ENCODE measurements at places on chromosomes 2 and 18.

DNA sequence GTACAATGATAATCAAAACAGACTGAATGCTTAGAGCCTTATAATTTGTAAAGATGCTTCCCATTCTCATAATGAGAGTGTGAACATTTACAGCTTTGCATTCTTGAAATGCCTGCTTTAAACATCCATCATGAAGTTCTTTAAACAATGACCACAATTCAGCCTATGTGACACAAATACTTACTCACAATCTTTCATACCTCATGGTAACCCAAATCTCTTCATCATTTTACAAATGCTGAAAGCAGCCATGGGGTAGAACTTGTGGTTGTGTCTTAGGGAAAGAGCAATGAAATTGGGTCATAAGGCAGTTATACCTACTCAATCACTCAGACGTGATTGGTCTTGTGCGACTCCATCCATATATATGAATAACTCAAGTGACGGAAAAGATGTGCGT is 140.7 kb downstream of the RND3 start:
- no peak for DNase-seq

DNA sequence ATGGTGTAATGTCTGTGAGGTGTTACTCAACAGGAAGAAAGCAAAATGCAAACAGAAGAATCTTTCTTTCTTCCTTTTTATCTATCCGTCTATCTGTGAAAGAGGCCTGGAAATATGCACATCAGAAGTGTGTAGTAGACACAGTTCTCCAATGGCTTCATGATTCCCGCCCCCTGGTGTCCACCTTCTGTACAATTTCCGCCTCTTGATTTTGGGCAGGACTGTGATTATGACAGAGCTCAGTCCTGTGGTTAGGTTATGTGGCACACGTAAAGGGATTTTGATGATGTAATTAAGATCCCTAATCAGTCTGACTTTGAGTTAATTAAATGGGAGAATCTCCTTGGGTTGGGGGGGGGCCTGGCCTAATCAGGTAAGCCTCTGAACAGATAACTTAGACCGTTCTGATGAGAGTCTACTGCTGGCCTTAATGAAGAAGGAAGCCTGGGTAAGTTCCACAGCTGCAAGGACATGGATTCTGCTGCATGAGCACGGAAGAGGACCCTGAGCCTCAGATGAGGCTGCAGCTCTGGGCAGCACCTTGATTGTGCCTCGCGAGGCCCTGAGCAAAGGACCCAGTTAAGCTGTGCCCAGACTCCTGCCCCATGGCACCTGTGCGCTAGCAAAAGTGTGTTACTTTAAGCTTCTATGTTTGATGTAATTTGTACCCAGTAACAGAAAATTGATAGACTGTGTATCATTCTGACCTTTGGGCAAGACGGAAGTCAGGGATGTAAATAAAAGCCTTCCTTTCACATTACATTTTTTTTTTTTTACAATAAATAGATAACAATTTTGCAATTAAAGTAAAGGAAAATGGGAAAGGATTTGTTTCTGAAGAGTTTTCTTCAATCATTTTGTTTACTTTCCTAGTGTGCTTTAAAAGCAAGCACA is 11.3 kb upstream of the KCNF1 start:
- peak; percentile 14 for DNase-seq

- DNase-seq: no peak
These were observed 161.1 kb downstream of the CCBE1 start for GRCh38 chr18:59536166-59536565.

GRCh38 chr18:78420116-78420515 is 559.5 kb upstream of the SALL3 start:
- DNase-seq: no peak

DNA sequence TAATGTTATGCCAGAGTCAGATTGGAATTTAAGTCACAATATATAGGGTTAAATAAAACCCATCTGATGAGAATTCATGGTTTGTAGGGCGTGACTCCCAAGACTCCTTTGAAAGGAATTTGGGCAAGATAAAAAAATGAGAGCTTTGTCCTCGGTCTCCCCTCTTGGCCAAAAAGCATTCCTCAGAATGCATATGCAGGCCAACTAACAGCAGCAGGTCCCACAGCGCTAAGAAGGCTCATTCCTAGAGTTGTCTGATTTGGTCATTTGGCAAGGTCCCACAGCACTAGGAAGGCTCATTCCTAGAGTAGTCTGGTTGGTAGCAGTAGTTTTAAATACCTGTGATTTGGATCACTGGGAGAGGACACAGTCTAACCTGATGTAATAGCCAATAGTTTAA is 106.3 kb upstream of the B3GNT2 start:
- no peak for DNase-seq

DNA sequence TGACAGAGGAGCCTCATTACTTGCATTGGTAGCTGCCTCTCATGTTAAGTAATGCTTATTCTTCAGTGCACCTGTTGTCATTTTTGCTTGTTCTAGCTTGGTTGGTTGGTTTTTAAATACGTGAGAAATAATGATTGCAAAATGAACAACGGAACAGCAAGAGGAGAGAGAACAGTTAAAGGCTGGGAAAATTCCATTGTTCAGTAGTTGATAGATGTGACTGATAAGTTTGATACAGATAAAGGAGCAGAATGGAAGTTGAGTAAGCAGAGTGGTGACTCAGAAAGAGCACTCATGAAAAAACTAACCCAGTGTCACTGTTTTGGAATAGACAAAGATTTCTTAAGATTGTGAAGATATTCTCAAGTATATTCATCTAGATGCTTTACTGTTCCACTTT is 50.5 kb downstream of the MTA3 start:
- DNase-seq: peak; percentile 58

- DNase-seq: no peak
These were observed 246.6 kb downstream of the TFCP2L1 start for GRCh38 chr2:121038431-121038830.

DNA sequence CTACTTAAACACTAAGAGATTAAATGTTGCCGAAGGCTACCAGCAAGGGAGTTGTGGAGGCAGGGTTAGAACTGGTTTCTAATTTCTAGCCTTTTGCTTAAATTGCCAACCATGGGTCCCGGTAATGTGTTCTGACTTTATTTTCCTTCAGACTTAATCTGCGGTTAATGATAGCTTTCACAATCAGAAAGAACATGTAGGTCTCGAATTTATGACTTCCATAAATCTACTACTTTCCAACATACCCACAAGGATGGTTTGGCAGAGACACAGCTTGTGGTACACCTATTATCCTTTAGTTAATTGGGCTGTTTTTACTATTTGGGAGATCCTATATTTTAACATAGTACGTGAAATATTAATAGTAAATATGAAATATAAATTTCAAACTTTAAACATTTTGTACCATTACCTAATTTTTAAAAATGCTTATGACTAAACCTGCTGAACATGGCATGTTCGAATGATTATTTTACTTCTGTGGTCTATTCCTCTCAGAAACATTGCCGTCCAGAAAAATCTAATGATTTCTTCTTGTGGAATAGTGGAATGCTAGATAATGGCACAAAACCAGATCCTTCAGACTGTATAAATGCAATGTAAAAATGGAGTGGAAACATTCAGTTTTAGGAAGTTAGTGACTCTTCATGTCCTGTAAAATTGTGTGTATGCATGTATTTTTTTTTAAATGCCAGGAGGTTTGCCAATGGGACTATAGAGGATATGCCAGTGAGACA is 41.3 kb downstream of the PARD3B start:
- no peak for DNase-seq

- no peak for DNase-seq
These were observed 1273.6 kb upstream of the SLC39A10 start for GRCh38 chr2:194383401-194383800.

DNA sequence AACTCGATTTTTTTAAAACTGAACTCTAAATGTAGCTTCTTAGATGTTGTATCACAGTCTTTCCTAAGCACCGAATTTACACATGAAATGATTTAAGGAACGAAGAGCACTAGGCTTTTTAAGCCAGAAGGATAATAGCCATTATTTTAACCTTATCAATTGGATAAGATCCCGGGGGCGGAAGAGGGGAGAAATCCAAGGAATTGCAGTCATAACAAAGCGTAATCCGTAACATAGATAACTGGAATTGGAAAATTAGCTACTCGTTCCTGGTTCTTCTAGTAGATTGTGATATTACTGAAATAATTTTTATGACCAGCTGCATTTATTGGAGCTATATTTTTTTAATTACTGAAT is 988 bp upstream of the KANSL1L start:
- DNase-seq: no peak

- peak; percentile 13 for DNase-seq
These were observed 221.9 kb downstream of the PIEZO2 start for GRCh38 chr18:10927286-10927992.

DNA sequence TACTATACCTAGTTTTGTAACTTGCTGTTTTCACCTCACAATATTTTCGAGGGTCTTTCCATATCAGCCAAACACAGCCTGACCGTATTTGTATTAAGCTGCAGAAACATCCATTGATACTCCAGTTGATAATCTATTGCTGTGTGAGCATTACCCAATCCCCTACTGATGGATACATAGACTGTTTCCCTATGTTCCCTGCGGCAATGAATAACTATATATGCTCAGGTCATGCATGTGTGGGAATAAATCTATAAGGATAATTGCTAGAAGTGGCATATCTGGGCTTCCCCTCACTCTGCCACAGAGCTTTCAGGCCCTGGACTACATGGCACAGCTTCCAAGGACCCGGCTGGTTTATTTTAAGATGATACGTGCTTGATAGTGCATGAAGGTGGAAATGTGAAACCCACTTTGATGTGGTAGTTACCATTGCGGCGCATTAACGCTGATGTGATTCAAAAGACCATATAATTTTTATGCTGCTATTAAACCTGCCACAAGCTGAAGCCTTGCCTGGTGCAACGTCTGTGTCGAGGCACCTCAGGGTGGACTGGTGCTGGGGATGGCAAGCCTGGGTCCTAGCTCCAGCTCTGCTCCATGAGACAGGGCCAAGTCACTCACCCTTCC is 130.8 kb upstream of the MSH6 start:
- DNase-seq: no peak

DNA sequence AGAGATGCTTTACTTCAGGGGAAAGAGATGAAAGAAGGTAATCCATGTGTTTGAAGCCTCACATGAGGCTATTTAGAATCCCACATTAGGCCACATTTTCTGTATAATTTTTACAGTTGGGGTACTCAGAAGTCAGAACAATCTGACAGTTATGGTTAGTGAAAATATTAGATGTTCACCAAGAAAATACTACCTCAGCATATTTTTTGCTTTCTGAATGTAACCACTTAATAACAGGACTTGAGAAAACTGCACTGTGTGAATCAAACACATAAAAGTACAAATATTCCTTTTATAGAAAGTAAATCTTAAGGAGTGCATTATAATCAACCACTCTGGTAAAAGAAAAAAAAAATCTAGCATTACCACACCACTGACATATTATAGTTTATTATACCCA is 169.3 kb downstream of the SATB2 start:
- no peak for DNase-seq

GRCh38 chr2:189854940-189855339 is 70.7 kb downstream of the PMS1 start:
- DNase-seq: no peak

- DNase-seq: no peak
These were observed 3.7 kb downstream of the ZNF142 start for GRCh38 chr2:218655751-218656150.

GRCh38 chr2:45732436-45732835 is 81.0 kb downstream of the PRKCE start:
- DNase-seq: no peak
